ENCODE measurements at places on chromosomes 6 and 20.

- no peak for DNase-seq
Observed at GRCh38 chr20:63321148-63321831, 28.3 kb downstream of the COL20A1 start.

DNA sequence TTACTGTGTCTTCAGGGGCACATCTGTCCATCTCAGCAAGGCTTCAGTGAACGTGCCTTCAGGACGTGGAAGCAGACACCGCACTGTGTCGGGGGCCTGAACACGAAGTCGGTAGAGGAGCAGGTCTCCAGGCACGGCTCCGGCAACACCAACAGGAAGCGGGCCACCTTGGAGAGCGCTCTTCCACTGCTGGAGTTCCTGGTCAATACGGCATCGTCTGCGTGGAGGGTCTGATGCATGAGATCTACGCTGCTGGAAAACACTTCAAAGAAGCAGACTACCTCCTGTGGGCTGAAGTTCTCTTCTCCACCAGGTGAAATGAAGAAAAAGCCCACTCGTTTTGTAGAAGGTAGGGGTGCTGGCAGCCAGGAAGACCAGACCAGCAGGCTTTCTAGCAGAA lies 69.3 kb upstream of the SLCO4A1 start:
- DNase-seq: no peak

DNA sequence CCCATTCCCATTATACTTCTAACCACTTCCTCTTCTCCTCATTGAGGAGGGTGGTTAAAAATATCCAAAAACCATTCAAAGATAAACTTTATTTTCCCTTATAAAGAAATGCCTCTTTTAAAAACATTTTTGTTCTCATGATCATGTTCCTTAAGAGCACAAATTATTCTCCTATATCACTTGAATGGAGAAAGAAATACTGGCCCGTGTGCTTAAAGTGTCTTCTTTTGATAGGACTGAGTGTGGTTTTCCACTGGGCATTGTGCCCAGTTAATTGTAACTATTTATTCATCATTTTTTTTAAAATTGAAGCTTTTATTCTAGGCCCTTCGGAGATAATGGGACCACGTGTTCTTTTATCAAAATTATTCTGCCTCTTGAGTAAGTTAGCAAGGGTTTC lies 871.5 kb downstream of the QKI start:
- no peak for DNase-seq

DNA sequence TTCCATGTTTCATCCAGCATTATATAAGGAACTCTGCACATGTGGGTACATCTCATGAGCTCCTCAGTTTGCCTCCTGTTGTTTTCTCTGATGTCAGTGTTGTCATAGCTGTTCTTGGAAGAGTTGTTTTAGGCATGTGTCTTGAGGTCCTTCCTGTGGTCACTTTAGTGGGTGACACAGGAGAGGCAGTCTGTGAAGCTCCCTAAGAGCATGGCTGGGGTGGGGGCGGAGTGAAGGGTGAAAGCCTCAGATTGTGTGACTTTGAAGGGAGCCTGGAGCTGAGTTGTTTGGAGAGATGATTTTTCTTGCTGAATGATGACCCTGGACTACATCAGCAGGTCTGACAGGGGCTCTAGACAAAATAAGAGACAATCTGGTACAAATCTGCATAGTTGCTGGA lies 37.7 kb downstream of the PPP1R14C start:
- no peak for DNase-seq

DNA sequence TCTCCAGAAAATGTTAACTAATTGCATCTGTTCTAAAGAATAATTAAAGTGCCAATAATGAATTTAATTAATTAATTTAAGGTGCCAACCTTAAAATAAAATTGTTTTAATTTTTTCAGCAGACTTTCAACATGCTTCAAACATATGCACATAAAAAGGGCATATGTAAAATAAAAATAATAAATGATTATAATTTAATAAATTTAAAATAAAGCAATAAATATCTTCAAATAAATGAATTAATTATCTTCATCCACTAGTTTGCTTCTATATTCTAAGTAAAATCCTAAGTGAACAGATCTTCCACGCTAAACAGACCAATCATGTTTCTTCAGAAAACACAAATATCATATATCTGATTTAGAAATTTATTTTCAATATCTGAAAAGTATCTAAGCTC lies 119.2 kb downstream of the HIVEP2 start:
- no peak for DNase-seq

DNA sequence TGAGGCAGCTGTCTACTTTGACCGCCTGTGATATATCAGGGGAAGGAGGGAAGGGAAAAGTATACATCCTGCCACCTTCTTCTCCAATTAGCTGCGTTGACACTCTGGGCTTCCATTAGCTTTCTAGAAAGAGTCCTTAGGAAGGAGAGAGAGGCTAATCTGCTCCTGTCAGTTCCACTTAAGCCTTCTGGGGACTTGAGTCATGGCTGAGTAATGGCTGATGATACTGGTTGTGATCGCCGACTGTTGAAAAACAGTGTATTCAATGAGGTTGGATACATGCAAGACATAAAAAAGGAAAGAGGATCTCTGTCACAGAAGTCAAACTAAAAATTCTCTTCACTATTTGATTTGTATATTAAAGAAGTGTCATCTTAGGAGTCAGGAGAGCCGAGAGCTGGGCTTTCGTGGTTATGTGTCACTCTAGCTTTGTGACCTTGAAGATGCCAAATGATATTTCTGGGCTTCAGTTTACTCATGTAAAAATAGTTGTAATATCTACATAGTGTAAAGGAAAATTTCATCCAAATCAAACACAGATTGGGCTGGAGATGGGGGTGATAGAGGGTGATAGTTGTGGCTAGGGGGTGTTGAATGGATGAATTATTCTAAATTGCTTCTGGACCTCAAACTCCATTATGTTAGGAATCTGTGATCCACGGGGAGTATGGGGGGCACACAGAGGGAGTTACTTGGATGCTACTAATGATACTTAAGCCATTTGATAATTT lies 189.0 kb downstream of the UST start:
- DNase-seq: no peak

DNA sequence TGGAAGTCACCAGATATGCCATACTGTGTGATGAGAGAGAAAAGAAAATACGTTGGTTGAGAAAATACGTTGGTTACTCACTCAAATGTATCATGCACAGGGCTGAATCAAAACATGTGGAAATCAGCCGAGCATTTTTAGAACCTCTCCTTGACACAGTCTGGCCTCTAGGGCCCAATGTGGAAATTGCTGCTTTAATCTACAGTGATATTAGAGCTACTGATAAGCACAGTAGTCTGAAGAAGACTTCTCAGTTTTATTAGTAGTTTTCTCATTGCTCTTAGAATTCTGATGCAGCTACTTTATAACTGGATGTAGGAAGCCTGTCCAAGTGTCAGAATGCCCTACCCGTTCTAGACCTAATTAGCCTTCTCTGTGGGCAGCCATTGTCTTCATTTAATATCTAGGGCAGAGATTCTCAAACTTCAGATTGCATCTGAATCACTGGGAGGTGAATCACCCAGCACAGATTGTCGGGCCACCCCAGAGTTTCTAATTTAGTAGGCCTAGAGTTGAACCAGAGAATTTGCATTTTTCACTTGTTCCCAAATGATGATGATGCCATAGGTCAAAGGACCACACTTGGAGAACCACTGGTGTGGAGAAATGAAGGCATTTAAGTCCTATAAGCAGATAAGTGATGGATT lies 229.1 kb downstream of the PLCB1 start:
- no peak for DNase-seq

DNA sequence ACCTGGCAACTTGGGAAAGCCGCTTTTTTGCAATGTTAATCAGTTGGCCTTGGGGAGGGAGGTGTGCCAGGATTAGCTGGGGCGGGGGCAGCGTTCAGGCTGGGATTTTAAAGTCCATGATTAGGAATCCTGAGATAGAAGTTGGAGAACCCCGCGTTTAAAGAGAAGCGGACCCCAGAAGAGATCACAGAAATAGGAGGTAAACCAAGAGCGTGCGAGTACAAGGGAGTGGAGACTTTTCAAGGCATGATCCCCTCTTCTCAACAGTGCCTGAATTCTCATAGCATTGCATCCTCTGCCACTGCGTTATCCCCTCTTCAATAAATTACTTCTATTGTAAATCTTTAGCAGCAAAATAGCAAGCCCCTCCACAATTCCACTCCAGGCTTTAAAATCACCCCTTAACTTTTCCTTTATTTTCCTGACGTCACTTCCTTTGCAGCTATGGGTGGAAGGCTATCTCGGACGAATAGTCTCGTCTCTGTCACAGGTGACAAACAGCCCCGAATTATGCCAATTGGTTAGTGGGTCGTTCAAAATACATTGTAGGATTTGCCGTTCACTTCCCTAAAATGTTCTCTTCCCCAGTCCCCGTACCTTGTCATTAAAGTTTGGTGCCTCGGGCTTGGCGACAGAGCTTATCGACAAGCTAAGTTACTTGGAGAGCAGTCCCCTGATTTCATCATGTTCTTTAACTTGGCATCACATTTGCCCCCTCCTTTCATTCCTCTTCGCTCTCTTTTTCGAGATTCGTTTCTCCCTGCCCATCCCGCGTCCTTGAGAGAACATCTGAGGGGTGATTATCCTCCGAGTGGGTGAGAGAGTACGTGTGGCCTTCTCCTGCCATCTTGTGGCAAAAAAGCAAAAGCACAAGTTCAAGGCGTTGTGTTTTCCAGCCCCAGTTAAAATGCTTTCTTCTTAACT lies 17.1 kb downstream of the OR2B2 start:
- no peak for DNase-seq

GRCh38 chr20:29763821-29764511 lies 1493.5 kb upstream of the DEFB115 start:
- DNase-seq: no peak
